ENCODE measurements at places on chromosomes 7 and 10.

GRCh38 chr10:1036341-1036791 lies 10.7 kb upstream of the IDI2 start:
- H3K36me3 ChIP-seq: peaks cover 15% of the 10 kb centered on the region
- no peak overlapping the region for H3K27ac ChIP-seq
- no peaks in the 10 kb centered on the region for H3K27me3 ChIP-seq
- H3K4me3 ChIP-seq: no peak overlapping the region
- no peak for DNase-seq
- H3K4me1 ChIP-seq: no peaks in the 10 kb centered on the region

DNA sequence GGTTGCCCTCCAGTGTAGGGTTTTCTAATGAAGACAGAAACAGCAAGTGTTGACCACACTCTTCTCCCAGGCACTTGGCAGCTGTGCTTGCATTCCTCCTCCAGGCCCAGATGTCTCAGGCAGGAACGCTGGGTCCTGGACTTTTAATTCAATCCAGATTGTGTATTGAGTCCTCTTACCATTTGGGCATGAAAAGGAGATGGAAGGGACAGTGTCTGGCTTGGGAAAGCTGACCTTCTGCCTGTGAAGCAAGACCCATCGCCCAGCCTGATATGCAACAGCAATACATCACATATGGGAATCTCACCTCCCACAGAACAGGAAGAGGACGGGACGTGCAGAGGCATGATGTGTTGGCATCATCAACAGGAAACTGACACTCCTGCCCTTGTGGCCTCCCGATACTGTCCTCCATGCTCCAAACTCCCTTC lies 174.4 kb upstream of the LYZL2 start:
- no peaks in the 10 kb centered on the region for H3K4me1 ChIP-seq
- no peaks in the 10 kb centered on the region for H3K27me3 ChIP-seq

GRCh38 chr10:100103581-100103980 lies 21.9 kb upstream of the CPN1 start:
- H3K27ac ChIP-seq: no peak overlapping the region
- H3K27me3 ChIP-seq: no peaks in the 10 kb centered on the region
- DNase-seq: no peak
- no peak overlapping the region for H3K4me3 ChIP-seq

GRCh38 chr7:27188386-27189294 lies 3.6 kb upstream of the HOXA11 start:
- peaks cover 57% of the 10 kb centered on the region for H3K4me1 ChIP-seq
- H3K36me3 ChIP-seq: no peaks in the 10 kb centered on the region
- peak overlapping the region; percentile 28 for H3K4me3 ChIP-seq
- H3K27me3 ChIP-seq: peaks cover 51% of the 10 kb centered on the region
- DNase-seq: no peak
- no peak overlapping the region for H3K27ac ChIP-seq

GRCh38 chr7:72404743-72405142 lies 7.4 kb downstream of the CALN1 start:
- H3K27me3 ChIP-seq: no peaks in the 10 kb centered on the region
- no peaks in the 10 kb centered on the region for H3K36me3 ChIP-seq
- no peak overlapping the region for H3K4me3 ChIP-seq
- no peaks in the 10 kb centered on the region for H3K4me1 ChIP-seq
- DNase-seq: no peak
- no peak overlapping the region for H3K27ac ChIP-seq

Data from thoracic aorta (tissue), 2 donors.